ENCODE measurements at places on chromosomes 7 and 10.

GRCh38 chr7:37557571-37558209 is 109.0 kb upstream of the ELMO1 start:
- DNase-seq: no peak

DNA sequence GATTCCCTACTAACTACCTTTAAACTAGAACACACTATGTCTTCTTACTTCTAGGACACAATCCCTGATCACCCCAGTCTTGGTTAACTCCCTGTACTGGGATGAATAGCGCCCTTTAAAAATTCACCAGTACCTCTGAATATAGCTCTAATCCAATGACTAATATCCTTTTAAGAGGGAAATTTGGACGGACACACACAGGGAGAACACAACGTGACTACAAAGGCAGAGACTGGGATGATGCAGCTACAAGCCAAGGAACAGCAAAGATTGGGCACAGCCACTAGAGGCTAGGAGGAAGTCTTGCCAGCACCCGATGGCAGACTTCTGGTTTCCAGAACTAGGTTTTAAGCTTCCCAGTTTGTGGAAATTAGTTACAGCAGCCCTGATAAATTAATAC is 81.4 kb downstream of the MALSU1 start:
- no peak for DNase-seq

- no peak for DNase-seq
Observed at GRCh38 chr7:94848531-94848930, 58.9 kb upstream of the PPP1R9A start.

- DNase-seq: no peak
Observed at GRCh38 chr10:103548006-103548405, 54.5 kb downstream of the NEURL1 start.

DNA sequence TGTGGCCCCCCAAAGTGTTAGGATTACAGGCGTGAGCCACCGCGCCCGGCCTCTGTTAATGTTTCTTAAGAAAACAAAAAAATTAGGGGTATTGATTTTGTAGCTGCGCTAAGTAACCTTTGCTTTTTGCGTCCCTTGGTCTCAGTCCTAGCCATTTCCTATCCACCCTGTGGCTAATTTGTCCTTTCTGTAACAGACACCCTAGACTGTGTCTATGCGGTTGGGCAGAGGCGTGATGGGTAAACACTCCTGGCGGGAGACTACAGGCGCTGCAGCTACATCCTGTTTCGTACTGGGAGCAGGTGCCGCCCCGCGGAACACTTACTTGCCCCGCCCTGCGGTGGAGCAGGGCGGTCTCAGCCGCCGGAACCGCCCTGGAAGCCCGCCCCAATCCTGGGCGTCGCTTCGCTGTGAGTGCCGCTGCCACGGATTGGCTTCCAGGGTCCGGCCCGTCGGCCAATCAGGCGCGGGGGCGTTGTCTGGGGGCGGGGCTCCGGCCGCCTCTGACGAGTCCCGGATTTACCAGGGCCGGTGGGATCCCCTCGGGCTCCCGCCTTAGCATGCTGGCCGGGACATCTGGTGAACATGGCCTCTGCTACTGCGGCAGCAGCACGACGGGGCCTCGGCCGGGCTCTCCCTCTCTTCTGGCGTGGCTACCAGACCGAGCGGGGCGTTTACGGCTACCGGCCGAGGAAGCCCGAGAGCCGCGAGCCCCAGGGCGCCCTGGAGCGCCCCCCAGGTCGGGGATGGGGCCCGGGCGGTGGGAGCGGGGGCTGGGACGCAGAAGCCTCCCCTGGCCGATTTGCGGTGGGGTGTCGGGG is at the start of gene DHTKD1:
TSS of gene DHTKD1 (plus strand) at position 506 of the 821 bp plus-strand sequence. CDS start at position 586, 80 bp downstream.
- peak; percentile 82 for DNase-seq

DNA sequence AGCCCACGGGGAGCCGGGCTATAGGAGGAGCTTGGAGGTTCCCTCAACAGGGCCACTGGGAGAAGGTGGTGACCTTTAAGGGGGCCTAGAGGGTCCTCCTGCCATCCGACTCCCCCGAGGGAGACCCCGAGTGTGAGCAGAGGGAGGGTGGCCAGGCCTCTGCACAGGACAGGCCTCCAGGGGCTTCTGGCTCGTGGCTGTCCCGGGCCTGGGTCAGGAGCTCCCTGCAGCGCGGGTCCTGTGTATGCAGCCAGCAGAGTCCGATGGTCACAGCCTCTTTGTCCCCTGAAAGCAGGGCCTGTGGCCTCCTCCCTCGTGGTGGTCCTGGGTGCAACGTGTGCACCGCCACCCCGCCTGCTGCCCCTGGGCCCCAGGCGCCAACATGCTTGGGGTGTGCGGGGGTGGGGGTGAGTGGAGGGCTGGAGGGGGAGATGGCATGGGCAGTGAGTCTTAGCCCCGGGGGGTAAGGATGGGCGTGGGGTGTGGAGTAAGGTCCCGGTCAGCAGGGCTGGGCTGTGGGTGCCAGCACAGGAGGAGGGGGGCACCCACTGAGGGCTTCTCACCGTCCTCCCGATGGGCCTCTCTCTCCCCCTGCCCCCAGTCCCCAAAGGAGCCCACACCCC is 27.1 kb downstream of the UNCX start:
- DNase-seq: no peak

DNA sequence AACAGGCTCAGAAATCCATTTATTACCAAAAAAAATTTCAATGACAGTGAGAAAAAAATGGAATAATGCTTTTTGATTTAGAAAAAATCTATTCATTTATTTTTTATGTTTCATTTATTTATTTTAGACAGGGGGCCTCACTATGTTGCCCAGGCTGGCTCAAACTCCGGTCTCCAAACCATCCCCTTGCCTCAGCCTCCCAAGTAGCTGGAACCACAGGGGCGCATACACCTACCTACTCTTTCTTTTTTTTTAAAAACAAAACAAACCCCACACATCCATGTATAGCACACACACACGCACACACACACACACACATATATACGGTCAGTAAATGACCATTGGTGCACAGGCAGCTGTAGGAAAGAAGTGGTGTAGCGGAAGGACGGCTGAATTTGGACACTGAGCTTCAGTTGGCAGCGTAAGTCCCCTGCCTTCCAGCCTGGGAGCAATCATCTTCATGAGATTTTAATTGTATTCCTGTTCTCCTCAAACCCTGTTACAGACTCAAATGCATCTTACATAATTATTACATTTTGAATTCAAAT is 28.8 kb downstream of the ARL4A start:
- no peak for DNase-seq

DNA sequence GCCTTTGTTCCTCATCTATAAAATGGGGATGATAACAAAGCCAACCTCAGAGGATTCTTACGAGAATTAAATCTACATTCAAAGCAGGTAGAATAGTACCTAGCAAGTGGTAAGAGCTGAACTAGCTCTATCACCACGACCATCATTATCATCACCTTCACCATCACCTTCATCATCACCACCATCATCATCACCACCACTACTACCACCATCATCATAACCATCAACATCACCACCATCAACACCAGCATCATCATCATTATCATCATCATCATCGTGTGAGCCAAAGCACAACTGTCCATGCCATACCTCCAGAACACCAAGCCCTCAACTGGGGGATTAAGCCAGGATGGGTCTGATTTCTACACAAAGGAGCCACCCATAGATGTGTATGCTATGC is 206.8 kb downstream of the GRID1 start:
- DNase-seq: no peak

- no peak for DNase-seq
Observed at GRCh38 chr7:144738708-144739314, 97.0 kb downstream of the TPK1 start.

- no peak for DNase-seq
Observed at GRCh38 chr10:12807096-12807755, 194.3 kb downstream of the CCDC3 start.

GRCh38 chr10:88857831-88858230 is 6.2 kb upstream of the ANKRD22 start:
- no peak for DNase-seq

GRCh38 chr7:136585954-136586670 is 282.3 kb upstream of the CHRM2 start:
- no peak for DNase-seq

DNA sequence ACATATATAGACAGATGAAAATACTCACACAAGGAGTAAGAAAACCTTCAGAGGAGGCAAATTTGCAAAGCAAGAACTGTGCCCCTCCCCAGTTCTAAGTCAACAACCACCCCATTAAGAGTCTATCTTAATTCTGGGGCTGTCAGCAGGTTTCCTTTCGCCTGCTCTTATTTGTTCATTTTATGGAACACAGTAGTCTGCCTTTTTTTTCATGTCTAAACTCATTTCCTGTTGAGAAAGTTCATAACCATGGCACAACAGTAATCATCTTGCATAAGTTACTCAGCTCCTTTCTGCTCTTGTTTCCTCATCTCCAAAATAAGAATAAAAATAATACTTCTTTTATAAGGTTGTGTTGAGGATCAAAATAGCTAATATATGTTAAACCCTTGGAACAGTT is 25.8 kb upstream of the AMPH start:
- no peak for DNase-seq

GRCh38 chr7:142927085-142927745 is 6.3 kb downstream of the TRPV5 start:
- no peak for DNase-seq

DNA sequence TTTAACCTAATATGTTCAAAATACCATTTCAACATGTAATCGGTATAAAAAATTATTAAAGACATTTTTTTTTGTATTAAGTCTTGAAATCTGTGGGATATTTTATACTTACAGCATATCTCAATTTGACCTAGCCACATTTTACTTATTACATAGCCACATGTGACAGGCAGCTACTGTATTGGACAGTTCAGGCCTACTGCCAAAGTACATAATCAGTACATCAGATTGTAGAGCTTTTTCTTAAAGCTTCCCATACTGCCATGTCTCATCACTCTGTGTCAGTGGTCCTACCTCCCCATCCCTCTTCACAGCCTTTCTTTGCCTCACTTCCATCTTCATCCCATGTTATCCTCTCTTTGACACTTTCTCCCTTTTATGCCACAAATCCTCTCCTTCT is 43.0 kb downstream of the LOXL4 start:
- no peak for DNase-seq

Data from AG09309 (cell line).